ENCODE measurements at places on chromosomes 7 and 10.

DNA sequence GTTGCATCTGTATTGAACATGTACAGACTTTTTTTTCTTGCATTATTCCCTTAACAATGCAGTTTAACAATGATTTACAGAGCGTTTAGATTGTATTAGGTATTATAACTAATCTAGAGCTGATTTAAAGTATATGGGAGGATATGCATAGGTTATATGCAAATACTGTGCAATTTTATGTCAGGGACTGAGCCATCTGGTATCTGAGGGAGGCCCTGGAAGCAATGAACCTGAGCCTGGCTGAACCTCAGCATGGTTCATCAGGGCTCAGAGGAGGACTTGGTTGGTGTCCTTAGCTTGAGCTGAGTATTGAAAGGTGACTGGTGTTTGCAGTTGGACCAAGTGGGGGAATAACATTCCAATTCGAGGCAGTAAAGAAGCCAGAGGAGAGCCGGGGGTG lies 4.8 kb downstream of the ADCK2 start:
- no peak for DNase-seq

DNA sequence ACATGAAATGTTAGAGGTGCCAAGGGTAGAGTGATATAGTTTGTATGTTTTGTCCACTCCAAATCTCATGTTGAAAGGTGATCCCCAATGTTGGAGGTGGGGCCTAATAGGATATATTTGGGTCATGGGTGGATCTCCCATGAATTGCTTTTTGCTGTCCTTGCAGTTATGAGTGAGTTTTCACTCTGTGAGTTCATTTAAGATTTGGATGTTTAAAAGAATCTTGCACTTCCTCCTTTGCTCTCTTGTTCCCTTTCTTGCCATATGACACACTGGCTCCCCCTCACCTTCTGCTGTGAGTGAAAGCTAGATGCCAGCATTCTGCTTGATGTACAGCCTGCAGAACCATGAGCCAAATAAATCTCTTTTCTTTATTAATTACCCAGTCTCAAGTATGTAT lies 269.2 kb downstream of the ZWINT start:
- no peak for DNase-seq

DNA sequence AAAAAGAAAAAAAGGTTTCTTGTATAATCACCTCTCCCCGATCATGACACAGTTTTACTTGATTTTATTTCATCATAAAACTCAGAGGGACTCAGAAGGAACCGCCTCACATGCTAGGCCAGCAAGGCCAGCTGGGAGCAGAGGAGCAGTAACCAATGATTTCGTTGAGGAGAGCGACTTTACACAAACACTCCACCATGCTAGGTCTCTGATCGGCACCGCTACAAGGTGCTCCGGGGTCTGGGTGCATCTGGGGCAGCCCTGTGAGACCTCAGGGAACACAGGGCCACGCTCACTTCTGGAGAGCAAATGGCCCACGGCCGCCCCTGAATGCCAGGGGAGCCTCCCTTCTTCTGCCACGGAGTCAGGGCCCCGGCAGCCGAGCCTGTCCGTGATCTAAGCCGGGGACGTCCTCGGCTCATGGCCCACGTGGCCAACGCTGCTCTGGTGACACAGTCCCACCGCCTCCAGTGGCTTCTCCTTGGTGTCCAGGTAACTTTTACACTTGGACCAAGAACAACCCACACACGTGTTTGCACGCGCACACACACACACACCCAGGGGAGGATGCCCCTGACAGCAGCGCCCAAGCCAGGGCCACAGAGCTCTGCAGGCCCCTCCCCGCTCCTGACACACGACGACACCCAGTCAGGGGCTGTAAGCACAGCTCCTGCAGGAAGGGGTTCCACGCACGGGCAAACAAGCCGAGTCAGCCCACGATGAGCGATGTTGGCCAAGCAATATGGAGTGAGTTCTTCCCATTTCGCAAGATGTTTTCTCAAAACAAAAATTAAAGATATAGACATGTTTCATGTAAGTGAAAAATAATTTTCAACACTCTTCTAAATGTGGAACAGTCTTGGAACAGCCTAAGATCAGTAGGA lies 332.3 kb downstream of the DNAJB6 start:
- no peak for DNase-seq

- no peak for DNase-seq
These were observed 108.1 kb upstream of the FAM133B start for GRCh38 chr7:92698237-92698841.

DNA sequence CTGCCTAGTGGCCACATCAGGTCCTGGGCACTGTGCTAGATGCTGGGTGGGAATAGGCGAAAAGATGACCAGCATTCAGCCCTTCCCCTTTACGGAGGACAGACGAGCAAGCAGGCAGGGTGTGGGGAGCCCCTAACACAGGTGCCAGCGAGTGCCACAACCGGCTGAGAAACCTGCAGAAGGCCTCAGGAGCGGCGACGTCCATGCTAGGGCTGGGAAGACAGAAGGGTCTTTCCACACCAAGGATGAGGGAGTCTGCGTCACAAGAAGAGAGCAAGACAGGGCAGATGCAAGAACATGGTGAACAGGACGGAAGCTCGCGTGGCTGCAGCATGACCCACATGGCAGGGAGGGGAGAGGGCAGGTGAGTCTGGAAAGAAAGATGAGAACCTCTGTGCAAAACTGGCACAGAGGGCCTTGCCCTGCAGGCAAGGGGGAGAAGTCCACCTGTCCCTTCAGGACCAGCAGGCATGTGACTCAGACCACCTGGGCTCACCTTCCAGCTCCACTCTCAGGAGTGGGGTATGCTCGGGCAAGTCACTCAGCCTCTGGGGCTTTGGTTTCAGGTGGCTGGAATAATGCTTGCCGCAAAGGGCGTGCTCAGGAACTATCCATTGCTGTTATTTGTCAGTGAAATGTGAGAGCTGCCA lies 36.6 kb downstream of the KCNH2 start:
- DNase-seq, result no peak

GRCh38 chr7:130452951-130453350 lies 12.1 kb upstream of the CEP41 start:
- no peak for DNase-seq

- no peak for DNase-seq
These were observed 1.2 kb downstream of the SFRP4 start for GRCh38 chr7:37915438-37915837.

Measured in stimulated activated CD8-positive, alpha-beta memory T cell treated with anti-CD3 and anti-CD28 coated beads, Interleukin-15, amount 100 ng/mL, for 1 hour (primary cell).